ENCODE measurements at places on chromosomes 2 and 18.

- DNase-seq: no peak
Observed at GRCh38 chr2:168178520-168179324, 68.7 kb downstream of the STK39 start.

GRCh38 chr2:206982360-206982955, 43.1 kb downstream of the CPO start:
- DNase-seq: no peak

DNA sequence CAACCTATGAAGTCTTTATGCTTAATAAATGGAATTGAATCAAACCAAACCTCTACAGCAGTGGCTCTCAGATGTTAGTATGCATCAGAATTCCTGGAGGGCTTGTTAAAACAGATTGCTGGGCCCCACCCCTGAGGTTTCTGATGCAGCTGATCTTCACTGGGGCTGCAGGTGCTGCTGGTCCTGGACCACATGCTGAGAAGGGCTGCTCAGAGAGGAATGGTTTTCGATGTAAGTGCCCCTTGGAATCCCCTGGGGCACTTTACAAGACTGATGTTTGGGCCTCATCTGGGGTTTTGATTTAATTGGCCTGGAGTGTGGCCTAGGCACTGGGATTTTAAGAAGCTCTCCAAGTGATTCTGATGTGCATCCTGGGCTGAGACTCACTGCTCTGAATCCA, 403.8 kb upstream of the HS6ST1 start:
- DNase-seq: no peak

DNA sequence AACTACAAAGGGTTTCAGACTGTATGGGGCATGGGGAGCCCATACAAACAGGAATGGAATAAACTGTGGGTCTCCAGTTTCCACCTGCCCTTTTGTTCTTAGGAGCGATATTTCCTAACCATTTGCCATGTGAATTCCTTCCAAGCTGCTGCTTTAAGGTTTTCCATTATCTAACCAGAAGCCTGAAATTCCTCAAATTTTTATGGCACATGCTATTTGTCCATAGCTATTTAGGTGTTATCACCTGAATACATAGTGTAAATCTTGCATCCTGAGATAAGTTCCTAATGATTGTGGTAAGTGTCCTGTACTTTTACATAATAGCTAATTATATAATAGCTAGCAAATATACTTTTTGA, 17.4 kb upstream of the PAIP2B start:
- DNase-seq: no peak

DNA sequence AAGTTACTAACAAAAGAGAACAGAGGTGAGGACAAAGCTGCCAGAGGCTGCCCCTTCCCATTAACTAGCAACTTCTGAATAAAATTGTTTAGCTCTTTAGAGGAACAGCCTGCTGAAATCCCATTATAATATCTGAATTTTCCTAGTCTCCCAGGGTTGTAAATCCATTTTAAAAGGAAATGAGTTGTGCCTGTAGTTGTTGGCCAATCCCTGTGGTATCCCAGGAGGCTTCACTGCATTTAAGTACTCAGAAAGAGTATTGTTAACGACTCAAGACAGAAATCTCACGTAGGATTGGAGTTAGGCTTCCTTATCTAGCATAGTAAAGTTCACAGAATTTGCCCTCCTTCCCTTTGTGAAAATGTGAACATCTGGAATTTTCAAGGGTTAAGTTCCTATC, 8.9 kb downstream of the LAPTM4A start:
- no peak for DNase-seq

DNA sequence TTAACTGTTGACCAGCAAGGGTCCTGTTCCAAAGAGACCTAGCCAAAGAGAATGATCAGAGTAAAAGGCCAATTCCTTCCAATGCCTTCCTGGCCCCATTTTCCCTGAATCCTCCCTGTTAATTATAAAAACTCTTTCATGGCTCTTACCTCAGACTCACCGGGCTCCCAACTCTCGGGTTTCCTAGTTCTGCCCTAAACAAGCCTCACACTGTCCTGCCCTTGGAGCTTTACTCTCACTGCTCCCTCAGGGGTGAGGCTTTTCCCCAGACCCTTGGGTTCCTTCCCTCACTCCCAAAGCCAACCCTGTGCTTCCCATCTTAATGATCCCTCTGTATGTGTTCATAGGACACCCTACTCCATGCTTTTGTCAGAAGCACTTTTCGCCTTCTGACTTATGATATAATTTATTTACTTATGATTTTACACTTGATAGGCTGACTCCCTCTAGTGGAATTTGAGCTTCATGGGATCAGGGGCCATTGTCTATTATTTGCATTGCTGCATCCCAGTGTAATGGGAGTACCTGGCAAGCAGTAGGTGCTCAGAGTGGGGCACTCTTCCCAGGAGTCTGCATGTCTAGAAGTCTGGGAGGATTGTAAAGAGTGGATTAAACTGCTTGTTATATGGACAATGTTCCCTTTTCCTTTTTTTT, 29.9 kb upstream of the ZNG1B start:
- no peak for DNase-seq

GRCh38 chr2:231388725-231389346, 6.7 kb upstream of the B3GNT7 start:
- no peak for DNase-seq
